ENCODE measurements at places on chromosomes 6 and 20.

DNA sequence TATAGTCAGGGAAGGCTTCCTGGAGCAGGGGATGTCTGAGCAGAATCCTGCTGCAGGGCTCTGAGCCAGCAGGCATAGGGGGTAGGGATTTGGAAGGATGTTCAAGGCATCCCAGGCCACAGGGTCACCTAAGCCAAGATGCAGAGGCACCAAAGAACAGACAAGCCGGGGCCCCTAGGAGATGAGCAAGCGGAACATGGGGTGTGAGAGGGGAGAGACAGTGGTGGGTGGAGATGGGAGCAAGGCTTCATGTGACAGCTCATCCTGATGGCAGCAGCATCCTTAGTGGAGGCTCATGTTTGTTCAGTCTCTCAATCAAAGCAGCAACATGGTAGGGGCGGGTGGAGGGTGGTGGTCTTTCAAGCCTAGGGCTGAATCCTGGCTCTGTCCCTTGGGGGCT, 29.8 kb upstream of the TCP11 start:
- DNase-seq, result no peak

DNA sequence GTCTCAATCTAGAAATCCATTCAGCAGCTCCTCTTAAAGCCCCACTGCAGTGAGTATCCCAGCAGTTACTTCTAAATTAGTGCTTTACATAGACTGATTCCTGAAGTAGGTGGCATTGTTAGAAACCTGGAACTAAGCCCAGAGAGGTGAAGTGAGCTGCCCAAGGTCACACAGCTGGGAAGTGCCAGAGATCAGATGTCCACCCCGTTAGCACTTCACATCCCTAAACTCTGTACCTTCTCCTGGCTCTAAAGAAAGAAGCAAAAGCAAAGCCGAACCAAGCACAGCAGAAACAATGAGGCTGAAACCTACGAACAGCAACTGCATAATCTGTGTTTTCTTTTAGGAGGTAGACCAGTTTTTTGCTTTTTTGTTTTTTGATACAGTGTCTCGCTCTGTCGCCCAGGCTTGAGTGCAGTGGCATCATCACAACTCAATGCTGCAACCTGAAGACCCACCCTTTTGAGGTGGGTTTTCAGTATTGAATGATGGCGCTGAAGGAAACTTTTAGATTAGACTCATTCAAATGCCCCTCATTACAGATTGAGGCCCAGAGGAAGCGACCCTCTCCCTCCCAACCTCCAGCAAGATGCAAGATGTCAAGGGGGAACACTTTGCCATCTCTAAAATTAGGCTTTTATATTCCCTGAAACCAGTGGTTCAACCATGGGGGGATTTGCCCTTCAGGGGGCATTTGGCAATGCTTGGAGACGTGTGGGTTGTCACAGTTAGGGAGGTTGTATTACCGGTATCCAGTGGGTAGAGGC, 3.2 kb upstream of the ZMYND8 start:
- DNase-seq, result no peak

GRCh38 chr6:108942556-108943492, 94.6 kb downstream of the ARMC2 start:
- no peak for DNase-seq

DNA sequence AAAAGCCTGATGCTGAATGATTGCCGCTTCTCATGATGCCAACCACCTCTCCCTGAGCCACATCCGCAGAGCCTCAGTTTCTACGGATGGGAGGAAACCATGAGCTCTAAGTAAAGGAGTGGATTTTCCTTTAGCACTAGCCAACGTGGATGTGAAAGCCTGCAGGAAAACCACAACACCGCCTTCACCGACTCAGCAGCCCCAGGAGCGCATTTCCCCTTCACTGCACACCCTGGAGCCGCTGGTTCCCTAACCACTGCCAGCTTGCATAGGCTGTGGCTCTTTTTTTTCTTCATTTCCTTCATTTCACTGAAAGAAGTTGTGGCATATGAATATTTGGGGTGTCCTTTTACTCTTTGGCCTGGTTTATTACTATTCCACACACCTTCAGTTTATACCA, 50.5 kb upstream of the SSTR4 start:
- DNase-seq, result no peak

- DNase-seq, result peak; percentile 38
These were observed 54.8 kb upstream of the AKIRIN2 start for GRCh38 chr6:87756858-87757257.

- no peak for DNase-seq
These were observed 483.2 kb downstream of the QKI start for GRCh38 chr6:163897669-163898068.

GRCh38 chr6:27238010-27238983, 9.2 kb upstream of the PRSS16 start:
- DNase-seq, result no peak

All from AG04449 (cell line).